ENCODE measurements at places on chromosomes 6 and 20.

- no peak for DNase-seq
These were observed 200.9 kb upstream of the UST start for GRCh38 chr6:148545901-148546300.

GRCh38 chr6:3451498-3451897, 5.4 kb downstream of the SLC22A23 start:
- DNase-seq: no peak

GRCh38 chr20:7850775-7851490, 89.3 kb downstream of the HAO1 start:
- DNase-seq: peak; percentile 13

DNA sequence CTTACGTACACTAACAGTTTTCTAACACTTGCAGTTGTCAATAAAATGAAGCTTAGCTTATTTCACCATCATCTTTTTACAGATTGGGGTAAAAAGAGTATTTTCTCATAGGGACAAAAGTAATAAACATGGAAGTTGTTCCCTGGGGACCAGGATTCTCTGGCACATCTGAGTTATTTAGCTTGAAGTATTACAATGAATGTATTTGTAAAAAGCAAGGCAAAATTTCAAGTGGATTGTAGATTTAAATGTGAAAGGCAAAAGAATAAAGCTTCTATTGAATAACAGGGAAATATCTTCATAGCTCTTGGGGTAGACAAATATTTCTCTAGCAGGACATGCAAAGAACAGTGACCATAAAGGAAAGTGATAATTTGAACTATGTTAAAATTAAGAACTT, 260.0 kb upstream of the ECI2 start:
- DNase-seq: no peak

DNA sequence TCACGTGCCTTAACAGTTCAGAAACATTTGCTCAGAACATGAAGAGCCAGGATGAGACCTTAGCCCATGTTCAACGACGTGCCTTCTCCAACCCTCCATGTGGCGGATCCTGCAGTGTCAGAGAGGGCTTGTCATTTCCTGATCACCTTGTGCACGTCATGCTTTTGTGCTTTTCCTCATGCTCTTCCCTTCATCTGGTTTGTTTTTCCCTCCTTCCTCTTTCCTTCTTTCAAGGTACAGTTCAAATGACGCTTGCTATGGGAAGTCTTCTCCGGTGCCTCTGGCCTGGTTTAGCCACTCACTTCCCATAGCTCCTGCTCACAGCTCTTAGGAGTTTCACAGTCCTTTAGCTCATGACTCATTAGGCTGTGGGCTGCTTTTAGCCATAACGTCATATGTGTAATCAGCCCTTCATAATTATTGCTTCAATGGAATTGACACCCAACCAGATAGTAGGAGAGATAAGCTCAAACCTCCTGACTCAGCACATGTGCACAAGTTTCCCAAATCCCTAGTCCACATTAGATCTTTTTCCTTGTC, 102.7 kb upstream of the CNKSR3 start:
- DNase-seq: peak; percentile 46

DNA sequence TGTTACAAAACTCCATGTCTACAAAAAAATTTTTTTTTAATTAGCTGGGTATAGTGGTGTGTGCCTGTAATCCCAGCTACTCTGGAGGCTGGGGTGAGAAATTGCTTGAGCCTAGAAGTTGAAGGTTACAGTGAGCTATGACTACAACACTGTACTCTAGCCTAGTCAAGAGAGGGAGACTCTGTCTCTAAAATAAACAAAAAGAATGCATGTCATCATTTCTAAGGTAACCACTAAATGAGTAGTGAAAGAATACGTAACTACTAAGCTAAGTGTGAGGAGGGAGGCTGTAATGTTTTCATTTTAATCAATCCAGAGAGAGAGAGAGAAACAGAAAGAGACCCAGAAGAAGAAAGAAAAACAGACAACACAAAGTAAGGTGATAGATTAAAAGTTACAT, 9.9 kb downstream of the SYCP2 start:
- no peak for DNase-seq

DNA sequence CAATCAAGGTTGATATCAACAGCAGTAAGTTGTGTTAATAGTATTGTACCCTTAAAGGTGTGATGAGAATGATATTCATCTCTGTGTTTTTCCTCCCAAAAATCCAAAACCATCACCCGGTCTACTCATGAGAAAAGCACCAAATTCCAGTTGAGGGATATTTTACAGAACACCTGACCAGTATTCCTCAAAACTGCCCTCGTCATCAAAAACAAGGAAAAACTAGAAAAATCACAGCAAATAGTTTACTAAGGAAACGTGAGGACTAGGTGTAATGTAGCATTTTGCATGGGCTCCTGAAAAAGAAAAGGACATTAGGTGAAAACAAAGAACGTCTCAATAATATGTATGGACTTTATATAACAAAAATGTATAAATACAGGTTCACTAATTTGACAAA, 394.4 kb upstream of the NRSN1 start:
- no peak for DNase-seq

- no peak for DNase-seq
These were observed 55.4 kb downstream of the VEGFA start for GRCh38 chr6:43825187-43826115.

DNA sequence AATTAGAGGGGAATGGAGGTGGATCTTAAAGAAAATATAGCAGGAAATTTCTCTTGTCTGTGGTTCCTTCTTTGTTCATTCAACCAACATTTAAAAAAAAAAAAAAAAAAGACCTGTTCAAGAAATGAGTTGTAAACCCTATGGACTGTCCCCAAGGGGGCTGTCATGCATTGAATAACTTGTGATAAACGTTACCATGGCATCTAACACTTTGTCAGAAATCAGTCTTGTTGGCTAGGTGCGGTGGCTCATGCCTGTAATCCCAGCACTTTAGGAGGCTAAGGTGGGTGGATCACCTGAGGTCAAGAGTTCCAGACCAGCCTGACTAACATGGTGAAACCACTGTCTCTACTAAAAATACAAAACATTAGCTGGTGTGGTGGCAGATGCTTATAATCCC, 381.7 kb downstream of the BCKDHB start:
- no peak for DNase-seq

- no peak for DNase-seq
These were observed 214.3 kb downstream of the OGFRL1 start for GRCh38 chr6:71502956-71503355.

GRCh38 chr6:33800248-33800969, 3.4 kb downstream of the MLN start:
- no peak for DNase-seq

DNA sequence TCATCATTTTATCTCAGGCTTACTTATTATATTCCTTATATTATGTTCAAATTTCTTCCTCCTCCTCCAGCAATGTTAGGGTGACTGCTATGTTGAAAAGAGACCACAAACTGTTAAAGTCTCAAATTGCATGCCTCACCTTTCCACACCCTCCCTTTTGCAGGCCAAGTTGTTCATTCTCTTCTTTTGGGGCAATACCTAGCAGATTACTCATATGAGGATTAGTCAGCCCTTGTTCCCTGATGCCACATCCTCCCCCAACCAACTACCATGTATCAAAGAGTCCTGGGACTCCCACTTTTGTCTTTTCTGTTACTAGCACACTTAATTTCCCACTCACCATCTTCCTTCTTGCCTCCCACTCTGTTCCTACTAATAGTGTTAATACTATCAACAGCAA, 434.7 kb downstream of the BCKDHB start:
- DNase-seq: peak; percentile 15

DNA sequence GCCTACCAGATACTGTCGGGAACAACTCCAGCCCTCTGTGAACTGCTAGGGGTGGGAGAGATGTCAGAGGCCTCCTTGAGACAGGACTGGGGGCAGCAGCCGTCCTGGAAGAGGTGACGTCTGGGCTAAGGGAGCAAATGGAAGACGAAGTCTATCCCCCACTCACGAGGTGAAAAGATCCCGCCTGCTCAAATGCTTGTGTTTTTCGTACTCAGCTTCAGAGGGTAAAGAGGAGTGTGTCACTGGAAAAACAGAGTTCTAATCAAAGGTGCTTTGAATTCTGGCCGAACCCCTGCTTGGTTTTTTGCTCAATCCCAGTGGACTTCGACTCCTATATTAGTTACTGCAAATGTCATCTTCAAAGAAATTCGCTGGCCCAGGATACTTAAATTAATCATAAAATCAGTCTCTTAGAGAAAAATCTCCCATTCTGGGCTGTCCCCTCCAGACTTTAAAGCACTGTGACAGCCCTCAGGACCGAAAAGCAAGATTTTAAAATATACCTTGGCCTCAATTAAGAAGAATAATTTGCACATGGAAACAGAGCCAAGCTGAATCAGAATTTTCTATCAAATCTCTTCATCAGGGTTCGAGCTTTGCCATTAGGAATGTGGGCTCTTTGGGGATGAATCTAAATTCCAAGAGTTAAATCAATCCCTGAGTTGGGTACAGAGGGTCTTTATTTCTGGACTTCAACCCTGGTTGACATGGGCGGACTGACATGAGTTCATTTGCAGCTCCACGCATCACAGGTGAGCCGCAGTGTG, 61.8 kb upstream of the AFDN start:
- DNase-seq: no peak

DNA sequence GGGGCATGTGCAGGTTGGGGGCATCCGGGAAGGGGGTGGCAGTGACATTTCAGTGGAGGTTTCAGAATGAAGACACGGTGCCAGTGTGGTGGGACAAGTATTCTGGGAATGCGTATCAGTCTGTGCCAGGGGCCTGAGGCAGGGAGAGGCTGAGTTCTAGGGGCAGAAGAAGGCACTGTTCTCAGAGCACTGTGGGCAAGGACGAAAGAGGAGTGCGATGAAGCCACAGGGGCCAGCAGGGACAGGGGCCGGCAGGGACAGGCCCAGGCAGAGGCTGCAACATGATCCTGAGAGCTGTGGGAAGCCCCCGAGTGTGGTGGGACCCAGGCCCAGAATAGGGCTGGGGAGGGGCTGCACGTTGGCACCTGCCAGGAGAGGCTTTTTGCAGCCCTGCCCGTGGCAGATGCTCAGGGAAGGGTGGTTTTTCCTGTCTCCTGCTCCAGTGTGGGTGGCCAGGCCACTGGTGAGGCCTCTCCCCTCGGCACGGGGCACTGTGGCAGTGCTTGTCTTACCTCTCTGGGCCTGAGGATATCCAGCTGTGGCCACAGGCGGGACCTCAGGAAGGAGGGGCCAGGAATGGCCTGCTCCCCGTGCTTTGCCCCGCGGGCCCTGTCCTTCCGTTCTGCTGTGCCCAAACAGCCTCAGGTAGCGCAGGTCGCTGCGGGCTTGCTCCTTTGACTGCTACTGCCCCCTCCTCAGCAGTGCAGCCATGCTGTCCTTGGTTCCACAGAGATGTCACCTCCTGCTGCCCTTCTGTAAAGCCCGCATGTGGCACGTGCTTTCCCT, 10.0 kb downstream of the ENTPD6 start:
- no peak for DNase-seq

- no peak for DNase-seq
These were observed 75.4 kb downstream of the RPP40 start for GRCh38 chr6:4928426-4928825.

DNA sequence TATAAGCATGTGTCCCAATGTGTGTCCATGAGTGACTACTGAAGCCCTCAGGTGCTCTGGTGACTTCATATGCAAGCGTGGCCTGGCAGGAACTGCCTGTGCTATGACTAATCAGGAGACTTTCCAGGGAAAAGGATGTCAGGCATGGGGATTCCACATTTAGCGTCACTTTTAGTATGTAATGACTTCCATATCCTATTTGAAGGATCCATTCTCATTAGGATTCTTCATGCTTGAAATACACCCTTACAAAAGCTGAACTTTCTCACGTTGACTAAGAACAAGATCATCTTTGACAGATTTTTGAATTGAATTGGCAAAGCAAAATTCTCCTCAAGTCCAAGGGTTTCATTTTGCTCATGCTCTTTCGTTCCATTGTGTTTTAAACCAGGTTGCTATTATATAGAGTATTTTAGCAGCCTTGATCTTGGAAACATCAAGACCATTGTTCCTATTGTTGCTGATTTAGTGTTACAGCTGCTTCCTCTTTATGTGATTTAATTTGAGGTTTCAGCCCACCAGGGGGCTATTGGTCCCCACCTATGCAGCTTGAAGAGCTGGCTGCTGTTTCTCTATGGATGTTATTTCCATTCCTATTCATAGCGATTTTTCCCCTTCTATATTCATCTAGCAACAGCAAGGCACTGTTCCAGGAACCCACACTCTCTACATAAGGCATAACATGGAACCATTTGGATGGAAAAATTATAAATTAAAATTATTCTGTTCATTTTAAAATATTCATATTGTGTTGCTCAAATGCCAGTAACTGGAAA, 418.6 kb downstream of the CDKAL1 start:
- peak; percentile 58 for DNase-seq

DNA sequence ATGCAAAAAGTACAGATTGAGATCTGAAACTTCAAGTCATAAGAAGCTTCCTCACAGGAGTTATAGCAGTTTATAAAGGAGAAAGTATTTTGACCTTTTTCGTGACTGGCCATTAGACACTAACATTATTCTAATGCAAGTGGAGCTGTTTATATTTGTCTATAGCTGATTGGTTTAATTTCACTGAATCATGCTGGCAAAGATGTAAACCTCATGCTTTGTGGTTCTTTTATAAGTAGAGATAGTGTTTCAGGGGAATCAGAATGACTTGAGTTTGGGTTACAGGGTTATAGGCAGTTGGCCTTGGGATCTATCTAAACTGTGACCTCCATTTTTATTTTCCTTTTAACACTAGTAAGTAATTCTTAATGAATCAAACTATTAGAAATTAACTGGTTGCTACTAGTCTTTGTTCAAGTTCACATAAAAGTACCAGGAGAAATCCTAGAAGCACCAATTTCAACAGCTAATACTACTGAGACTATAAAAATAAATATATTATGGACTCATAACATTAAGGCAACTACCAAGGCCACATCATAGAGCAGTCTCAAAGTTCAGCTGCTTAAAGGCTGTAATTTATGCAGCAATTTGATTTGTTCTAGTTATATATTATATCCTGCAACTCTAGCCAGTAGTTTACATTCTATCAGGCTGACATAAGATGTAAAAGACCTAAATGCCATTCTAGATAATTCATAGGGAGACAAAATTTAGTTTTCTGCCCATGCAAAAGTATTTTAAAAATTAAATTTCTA, 94.0 kb downstream of the RNGTT start:
- no peak for DNase-seq

GRCh38 chr6:50822078-50822476, 3.4 kb downstream of the TFAP2B start:
- DNase-seq: no peak

- DNase-seq: no peak
These were observed 25.7 kb downstream of the EPHA7 start for GRCh38 chr6:93393554-93394074.

GRCh38 chr6:106255306-106255705, 70.3 kb downstream of the ATG5 start:
- DNase-seq: no peak
